Activated CD4-positive, alpha-beta T cell treated with anti-CD3 and anti-CD28 coated beads for 1 hour (primary cell): ENCODE measurements at places on chromosomes 12 and 14.

DNA sequence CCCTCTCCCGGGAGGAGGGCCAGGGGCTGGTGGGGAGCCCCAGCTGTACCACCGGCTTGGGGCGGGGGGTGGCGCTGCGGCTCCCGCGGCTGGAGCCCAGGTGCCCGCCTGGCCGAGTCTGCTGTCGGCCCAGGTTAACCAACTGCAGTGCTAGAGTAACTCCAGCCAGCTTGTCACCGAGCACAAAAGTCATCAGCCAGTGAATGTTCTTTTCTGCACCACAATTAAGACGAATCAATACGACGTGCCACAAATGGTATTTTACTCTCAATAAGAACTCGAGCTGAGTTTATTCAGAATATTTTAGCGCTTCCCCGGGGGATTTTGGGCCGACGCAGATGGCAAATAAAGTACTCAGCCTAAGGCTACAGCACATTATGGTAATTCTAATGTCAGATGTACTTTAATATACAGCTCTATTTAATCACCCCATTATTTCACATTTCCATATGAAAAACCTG lies 83.2 kb downstream of the BCL11B start:
- DNase-seq: no peak

- DNase-seq: no peak
Measured at GRCh38 chr14:55071870-55072640, 20.6 kb downstream of the MAPK1IP1L start.

GRCh38 chr14:104187121-104187889 lies 48.9 kb downstream of the KIF26A start:
- no peak for DNase-seq

- DNase-seq: no peak
Measured at GRCh38 chr12:105109465-105110212, 2.1 kb downstream of the WASHC4 start.

GRCh38 chr12:52358575-52359350 lies 8.5 kb downstream of the KRT85 start:
- DNase-seq: no peak

DNA sequence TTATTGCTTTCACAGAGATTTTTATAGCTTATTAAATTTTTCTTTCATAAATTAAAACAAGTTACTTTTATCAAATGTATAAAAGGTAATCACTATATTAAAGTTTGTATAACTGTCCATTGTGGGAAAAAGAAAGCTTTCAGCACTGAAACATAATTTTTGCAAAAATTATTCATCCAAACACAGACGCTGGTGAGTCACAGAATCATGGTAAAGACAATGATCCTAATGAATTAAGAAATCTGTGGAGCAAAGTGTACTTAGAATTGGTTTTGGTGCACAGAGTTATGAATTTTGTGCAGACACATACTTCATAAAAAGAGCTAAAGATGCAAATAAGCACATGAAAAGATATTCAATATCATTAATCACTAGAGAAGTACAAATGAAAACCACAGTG lies 31.7 kb upstream of the C2CD5 start:
- DNase-seq: no peak

GRCh38 chr12:89797436-89797835 lies 88.8 kb upstream of the ATP2B1 start:
- no peak for DNase-seq
